Urothelium cell line (cell line): ENCODE measurements at places on chromosomes 12 and 14.

DNA sequence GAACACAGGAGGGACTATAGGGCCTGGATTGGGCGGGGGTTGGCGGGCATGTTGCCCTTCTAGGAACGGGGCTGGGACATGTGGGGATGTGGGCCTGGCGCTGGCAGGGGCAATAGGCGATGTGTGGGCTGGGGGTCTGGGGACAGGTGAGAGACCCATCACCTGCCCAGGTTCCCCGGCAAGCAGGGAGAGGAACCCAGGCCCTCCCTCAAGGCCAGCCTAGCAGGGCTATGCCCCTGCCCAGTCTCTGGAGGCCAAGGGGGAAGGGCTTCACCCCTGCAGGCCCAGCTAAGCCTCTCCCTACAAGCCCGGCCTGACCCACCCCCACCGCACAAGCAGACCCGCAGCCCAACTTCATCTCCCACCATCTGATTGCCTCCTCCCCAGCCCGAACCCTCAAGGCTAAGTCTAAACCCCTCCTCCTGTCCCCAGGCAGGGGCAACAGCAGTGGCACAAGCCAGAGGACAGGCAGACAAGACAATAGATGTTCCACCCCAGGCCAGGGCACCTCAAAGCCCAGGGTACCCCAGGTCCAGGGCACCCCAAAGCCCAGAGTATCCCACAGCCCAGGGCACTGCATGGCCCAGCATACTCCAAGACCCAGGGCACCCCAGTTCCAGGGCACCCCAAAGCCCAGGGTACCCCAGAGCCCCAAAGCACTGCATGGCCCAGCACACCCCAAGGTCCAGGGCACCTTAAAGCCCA lies 6.5 kb downstream of the JAG2 start:
- peak; percentile 27 for DNase-seq

DNA sequence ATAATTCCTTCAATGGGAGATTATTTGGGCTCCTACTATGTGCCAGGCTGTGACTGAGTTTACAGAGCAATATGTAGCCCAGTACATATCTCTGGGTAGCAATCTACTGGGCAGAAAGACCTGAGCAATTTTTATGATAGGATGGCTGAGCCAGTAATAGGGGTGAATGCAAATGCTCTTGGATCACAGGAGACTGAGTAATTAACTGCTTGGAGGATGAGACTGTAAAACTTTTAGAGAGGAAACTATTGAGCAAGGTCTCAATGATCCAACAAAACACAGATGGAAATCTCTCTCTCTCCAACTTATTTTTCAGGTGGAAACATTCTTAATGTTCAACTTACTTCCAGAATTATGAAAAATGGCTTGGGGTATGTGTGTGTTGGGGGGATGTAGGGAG lies 402.2 kb downstream of the AEBP2 start:
- DNase-seq: no peak

- DNase-seq: no peak
These were observed 22.0 kb upstream of the DRAM1 start for GRCh38 chr12:101855364-101855884.

- DNase-seq: peak; percentile 57
These were observed 56.2 kb downstream of the SDR9C7 start for GRCh38 chr12:56878010-56878339.

GRCh38 chr14:33788161-33788560 lies 162.7 kb downstream of the EGLN3 start:
- no peak for DNase-seq

DNA sequence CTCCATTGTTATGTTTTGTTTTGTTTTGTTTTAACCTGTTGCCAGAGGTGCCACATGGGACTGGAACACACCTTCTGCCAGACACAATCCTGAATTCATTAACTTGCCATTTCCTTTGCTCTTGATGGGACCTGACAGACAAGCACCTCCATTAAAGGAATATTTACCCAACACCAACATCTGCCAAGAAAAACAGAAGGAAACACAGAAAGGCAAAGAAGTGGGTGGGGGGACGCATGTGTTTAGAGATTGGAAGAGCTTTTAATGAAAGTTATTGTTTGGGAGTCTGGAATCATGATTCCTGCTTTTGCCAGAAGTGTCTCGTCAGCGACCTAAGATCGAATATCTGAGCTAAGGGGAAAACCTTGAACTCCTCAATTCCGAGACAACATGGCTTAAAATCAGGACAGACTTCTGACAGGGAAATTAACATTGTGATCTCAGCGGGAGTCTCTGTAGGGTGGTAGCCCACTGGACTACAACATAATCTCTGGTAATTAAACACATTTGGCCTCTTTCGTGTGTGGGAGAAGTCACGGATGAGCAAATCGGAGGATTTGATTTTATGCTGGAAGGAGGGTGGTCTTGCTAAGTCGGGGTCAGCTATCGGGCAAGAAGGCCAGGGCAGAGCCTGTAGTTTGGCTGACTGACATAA lies 210.4 kb upstream of the FAR2 start:
- DNase-seq: no peak

DNA sequence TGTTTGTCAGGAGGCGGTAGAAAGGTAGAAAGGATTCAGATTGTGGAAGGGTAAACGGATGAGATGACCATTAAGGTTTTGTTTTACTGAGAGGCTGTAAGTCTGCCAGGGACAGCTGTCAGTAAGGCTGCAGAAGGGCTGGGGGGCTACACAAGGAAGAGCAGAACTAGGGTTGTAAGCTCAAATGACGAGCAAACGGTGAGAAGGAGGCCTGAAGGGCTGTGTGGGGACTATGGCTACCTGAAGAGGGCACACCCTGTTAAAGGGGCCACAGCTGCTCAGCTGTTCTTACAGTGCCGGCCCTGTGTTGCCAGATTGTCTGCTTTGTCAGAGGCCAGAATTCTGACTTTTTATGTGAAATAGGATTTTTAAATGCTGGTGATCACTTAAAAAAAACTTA lies 19.1 kb downstream of the VASH1 start:
- DNase-seq: no peak
